NCI-H460 (cell line): ENCODE measurements at places on chromosomes 6 and 20. TPM values are rescaled to one million over a fixed set of nuclear protein-coding genes. Genes with fewer than 3 reads are reported as not detected.

GRCh38 chr6:169220068-169220964, 33.3 kb downstream of the THBS2 start:
- no peak for DNase-seq

DNA sequence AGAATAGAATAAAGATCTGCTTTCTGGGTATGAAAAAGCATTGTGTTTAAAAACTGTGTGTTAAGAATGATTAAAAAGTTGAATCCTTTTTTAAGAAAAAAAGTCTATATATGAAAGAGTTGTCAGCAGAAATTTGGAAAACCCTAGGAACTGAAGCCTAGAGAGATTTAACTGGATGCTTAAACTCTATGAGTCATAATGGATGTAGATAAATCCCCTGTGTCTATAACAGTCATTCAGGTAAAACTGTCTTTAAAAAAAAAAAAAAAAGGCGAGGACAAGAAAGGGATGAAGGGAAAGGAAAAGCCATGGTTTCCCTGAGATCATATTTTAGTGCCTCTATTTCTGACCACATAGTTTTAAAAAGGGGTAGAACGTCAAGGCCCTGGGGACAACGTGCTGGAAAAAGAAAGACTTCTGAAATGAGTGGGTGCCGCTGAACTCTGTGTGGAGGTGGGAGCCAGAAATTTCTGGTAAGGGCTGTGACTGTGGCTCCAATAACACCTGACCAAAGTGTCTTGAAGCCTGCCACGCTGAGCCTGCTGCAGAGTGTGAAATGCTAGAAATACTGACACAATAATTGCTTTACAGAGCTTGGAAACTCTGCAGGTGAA, 302.6 kb upstream of the ARID1B start:
- DNase-seq = no peak

DNA sequence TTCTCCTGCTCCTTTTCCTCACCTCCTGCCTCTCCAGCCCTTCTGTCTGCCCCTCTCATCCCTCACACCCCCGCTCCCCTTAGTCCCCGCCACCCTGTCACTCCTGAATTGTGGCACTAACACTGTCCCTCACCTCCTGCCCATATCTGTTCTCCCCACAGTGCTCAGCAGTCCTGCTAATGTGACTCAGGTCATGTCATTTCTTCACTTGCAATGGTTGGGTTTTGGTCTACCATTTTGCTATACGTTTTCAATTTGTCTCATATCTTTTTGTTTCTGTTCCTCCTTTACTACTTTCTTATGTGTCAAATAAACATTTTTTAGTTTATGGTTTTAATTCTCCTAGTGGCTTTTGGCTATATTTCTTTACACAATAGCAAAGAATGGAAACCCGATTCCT, 1.3 kb upstream of the HLA-B start:
- DNase-seq = no peak

DNA sequence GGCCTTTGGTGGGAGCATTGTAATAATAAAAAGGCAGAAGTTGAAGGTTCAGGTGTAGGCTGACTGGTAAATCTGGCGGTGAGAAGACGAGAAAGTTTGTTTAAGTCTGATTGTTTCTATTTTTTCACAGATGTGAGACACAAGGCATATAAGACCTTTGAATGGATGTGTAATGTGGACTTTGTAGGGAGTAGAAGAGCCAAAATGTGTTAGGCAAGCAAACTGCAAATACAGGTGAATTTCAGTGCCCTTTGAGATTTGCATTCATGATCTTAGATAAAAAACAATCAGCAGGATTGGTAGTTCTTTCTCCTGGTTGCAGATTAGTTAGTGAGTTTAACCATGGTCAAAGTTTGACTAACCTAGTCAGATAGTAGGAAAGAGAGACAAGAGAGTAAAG, 238.9 kb downstream of the FRK start:
- no peak for DNase-seq

DNA sequence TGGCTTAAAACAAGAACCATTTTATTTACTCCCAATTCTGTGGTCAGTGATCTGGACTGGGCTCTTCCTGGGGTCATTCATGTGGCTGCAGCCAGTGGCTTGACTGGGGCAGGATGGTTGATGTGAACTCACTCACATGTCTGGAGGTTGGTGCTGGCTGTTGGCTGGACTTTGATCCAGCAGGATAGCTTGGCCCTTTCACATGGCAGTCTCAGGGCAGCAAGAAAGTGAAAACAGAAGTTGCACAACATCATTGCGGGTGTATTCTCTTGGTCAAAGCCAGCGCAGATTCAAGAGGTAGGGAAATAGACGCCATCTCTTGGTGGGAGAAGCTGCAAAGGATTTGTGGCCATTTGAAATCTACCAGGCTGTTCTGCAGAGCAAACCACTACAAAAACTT, 77.2 kb downstream of the MDGA1 start:
- no peak for DNase-seq

DNA sequence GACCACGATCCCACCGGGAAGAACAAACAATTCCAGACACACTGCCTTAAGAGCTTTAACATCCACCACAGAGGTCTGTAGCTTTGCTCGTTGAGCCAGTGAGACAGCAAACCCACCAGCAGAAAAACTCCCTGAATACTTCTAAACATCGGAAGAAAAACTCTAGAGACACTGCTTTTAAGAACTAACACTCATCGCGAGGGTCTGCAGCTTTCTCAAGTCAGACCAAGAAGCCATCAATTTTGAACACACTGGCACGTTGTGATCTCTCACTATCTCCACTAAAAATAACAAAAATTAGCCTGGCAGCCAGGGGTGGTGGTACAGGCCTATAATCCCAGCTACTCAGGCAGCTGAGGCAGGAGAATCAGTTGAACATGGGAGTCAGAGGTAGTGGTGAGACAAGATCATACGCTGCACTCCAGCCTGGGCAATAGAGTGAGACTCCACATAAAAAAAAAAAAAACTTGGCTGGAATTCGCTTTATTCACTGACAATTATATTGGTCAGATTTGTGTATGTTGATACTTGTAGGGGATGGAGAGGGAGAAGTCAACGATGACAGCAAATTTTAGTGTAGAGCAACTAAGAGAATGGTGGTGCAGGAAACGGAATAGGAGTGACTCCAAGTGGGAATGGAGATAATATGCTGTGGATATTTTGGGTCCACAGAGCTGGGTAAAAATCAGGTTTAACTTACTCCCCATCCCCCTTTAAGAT, 860 bp upstream of the TMEM14C start:
- no peak for DNase-seq

DNA sequence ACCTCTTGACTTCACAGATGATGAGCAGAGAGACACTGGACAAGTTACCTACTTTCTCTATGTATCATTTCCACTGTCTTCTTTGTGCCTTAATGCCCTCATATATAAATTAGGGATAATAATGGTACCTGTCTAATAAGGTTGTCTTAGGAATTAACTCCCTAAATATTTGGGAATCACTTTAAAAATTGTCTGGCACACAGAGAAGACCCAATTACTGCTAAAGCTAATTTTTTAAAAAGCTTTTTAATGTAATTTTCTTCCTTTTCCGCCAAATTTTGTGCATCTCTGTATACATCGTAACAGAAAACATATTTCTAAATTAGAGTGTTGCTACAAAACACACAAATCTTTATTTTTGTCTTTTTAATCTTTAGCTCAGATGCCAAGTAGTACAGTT, 816.8 kb upstream of the ADGRB3 start:
- DNase-seq = no peak

ESR1 gene
- total RNA-seq = 0.35 TPM in 2 replicates

SLC17A5 gene
- 9.4 and 11.7 TPM in 2 replicates for total RNA-seq

MOXD1 gene
- total RNA-seq = not detected in 2 replicates

STK38 gene
- total RNA-seq = 16.2 and 16.4 TPM in 2 replicates
